ENCODE measurements at places on chromosomes 3 and 15.
A peak's percentile ranks its signal among the peaks of the same experiment; 100 is the strongest.

- DNase-seq = no peak
Observed at GRCh38 chr3:84110787-84111186, 848.0 kb upstream of the CADM2 start.

DNA sequence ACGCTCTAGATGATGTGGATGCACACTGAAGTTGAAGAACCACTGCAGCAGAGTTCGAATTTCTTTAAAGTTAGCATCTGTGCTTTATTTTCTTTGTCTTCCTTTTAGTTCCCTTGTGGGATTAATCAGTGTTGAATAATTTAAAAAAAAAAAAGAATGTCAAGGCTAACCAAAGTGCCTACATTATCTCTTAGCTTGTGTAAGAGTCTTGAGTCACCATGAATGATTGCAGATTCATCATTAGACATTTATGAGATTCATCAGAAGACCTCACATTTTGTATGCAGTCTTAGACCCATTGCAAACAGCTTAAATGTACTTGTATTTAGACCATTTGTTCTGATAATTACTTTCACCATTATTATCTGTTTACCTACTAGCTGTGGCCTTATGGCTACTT, 182.2 kb downstream of the FNDC3B start:
- DNase-seq = peak; percentile 38

GRCh38 chr3:117103675-117104074, 394.1 kb downstream of the TUSC7 start:
- no peak for DNase-seq

DNA sequence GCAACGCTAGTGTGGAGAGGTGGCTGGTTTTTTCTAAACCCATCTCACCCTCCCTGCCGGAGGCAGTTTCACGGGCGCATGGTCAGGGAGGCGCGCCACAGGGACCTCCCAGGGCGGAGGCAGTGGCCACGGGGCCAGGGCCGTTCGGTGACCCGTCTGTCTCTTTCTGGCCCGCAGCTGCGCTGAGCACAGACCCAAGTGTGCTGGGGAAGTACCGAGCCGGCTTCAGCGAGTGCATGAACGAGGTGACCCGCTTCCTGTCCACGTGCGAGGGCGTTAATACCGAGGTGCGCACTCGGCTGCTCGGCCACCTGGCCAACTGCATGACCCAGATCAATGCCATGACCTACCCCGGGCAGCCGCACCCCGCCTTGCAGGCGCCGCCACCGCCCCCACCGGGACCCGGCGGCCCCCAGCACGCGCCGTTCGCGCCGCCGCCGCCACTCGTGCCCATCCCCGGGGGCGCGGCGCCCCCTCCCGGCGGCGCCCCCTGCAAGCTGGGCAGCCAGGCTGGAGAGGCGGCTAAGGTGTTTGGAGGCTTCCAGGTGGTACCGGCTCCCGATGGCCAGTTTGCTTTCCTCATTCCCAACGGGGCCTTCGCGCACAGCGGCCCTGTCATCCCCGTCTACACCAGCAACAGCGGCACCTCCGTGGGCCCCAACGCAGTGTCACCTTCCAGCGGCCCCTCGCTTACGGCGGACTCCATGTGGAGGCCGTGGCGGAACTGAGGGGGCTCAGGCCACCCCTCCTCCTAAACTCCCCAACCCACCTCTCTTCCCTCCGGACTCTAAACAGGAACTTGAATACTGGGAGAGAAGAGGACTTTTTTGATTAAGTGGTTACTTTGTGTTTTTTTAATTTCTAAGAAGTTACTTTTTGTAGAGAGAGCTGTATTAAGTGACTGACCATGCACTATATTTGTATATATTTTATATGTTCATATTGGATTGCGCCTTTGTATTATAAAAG, 1.8 kb downstream of the HES1 start:
- DNase-seq = no peak

- no peak for DNase-seq
Observed at GRCh38 chr15:94934440-94934839, 703.1 kb downstream of the MCTP2 start.

DNA sequence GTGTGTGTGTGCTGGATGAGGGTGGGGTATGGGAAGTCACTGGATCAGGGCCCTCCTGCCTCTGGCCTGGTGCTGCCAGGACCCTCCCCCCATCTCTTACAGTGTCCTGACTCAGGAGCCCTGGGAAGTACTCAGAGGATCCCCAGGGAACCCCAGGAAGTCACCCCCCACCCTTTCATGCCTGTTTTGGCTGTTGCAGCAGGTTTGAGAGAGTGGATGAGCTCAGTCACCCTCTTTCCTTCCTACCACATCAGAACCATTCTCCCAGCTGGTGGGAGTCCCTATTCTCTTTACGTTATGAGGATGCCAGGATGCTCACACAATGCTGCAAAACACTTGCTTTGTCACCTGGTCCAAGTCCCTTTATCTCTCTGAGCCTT, 59.0 kb downstream of the BDH1 start:
- no peak for DNase-seq

GRCh38 chr3:177553012-177553411, 355.7 kb upstream of the TBL1XR1 start:
- DNase-seq = no peak

- no peak for DNase-seq
Observed at GRCh38 chr3:133797396-133798105, 8.1 kb upstream of the SRPRB start.

DNA sequence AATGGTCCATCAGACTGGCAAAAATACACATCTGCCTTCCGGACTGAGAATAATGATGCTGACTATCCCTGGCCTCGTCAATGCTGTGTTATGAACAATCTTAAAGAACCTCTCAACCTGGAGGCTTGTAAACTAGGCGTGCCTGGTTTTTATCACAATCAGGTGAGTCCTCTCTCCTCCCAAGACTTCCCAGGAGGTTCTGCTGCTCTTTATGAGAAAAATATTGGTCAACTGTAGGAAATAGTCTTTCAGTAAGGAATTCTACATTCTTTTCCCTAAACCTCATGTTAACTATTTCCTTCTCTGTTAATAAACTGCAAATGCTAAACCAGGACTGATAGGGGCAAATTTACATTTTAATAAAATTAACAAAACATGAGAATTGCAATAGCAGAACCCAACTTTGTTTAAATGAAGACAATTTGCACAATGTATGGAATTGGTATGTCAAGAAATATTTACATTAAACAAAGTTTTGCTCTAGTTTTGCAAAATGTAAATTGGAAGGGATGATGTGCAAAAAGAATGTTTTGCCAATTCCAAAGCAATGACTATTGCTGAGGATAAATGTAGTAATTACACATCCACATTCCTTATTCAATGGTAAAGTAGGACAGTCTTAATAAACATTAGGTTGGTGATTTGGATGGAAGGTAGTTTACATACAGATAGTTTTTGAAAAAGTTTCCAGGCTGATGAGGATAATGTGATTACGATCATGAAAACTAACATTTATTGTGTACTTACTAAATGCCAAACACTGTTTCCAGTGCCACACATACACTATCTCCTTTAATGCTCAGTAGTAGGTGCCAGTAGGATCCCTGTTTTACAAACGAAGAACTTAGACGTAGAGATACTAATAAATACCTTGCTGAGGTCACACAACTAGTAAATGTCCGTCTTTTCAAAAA, 21.1 kb downstream of the UPK1B start:
- no peak for DNase-seq

GRCh38 chr3:52532838-52533622, 627 bp downstream of the NT5DC2 start:
- no peak for DNase-seq

- no peak for DNase-seq
Observed at GRCh38 chr3:110193074-110193473, 855.7 kb upstream of the DPPA4 start.

DNA sequence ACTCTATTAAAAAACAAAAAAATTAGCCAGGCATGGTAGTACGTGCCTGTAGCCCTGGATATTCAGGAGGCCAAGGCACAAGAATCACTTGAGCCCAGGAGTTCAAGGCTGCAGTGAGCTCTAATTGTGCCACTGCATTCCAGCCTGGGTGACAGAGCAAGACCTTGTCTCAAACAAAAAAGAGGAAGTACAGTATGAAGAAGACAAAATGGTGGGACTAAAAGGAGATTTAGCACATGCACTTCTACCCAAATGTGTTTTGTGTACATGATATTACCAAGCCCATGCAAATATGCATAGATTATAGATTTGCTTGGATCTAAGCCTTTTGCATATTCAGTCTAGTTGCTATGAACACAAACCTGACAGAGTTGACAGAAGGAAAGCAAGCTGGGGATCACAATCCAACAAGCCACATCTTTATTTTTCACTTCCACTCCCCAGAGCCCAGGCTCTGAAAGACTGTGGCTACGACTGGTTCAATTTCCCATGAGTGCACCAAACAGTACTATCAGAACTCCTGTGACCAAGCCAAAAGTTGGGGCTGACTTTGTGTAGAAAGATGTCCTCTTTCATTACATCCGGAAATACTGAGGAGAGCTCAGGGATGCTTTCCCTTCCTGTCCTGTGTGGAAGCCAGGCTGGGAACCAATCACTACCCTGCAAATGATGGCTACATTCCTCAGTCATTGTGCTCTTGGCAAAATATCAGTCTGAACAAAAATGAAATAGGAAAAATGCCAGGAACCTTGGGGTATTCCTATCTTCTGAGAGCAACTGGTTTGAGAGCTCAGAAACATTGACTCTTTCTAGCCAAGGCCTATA, 49.4 kb downstream of the TGM4 start:
- no peak for DNase-seq

DNA sequence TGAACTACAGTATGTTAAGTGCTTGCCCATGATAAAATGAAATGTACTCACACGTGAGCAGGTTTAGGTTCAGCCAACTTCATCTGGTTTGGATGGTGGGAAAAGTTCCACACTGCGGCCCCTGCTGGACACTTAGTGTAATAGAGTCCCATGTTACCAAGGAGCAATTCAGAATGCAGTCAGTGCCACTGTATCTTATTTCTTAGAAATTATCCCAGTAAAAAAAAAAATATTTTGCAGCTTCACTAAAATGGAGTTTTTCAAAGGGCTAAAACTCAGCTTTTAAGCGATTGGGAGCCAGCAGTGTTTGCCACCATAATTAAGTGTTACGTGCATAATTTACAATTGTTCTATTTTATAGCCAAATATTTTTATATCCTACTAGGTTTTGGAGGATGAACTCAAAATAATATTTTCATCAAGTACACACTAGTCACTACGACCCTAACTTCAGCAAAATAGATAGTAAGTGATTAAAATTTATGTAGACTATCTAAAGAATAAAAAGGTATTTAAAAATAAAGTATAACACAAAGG, 371.7 kb upstream of the GBE1 start:
- peak; percentile 26 for DNase-seq

- DNase-seq = peak; percentile 83
Observed at GRCh38 chr3:188940573-188940932, 231.2 kb upstream of the TPRG1 start.

GRCh38 chr15:77017091-77017660, 22.2 kb downstream of the PSTPIP1 start:
- DNase-seq = no peak

DNA sequence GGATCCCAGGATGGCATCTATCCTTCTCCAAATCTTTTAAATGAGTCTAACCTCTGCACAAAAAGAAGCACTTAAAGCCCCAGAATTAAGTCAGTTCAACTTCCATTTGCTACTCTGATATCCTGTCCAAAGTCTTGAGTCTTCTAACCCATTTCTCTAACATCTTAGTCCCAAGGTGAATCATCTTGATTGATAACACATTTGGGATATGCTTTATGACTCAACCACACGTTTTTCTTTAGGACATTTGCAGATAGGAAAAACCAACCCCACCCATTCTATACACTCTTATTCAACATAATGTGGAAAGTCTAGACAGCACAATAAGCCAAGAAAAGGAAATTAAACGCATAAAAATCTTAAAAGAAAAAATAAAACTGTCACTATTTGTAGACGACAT, 18.8 kb upstream of the TEX9 start:
- no peak for DNase-seq

- DNase-seq = no peak
Observed at GRCh38 chr3:196867155-196867506, 589 bp upstream of the SENP5 start.

DNA sequence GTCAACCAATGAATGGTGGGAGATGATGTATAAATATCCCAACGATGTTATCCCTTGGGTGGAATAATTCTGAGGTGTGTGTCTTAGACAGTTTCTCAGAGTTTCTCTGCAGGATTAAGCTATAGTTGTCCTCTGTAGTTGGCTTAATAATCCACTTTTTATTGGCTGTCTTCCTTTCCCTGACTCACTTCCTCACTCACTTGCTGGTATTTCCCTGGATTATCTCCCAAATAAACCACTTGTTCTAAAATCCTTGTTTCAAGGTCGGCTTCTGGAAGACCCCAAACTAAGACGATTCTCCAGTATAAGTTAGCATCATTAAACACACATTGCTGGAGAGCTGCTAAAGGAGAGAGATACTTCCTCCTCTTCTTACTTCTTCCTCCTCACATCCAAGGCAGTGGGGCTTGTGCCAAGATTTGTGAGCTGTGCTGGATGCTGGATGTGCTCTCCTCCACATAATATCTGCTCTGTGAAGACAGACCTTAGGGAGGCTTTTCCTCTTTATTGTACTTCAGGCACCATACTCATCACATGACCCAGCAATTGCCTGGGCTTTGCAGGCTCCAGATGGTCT, 22.5 kb upstream of the ROPN1 start:
- DNase-seq = no peak

DNA sequence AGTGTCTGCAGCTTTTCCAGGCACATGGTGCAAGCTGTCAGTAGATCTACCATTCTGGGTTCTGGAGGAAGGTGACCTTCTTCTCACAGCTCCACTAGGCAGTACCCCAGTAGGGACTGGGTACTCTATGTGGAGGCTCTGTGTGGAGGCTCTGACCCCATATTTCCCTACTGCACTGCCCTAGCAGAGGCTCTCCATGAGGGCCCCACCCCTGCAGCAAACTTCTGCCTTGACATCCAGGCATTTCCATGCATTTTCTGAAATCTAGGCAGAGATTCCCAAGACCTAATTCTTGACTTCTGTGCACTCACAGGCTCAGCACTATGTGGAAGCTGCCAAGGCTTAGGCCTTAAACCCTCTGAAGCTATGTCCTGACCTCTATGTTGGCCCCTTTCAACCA, 1060.0 kb downstream of the NAALADL2 start:
- no peak for DNase-seq

GRCh38 chr3:171396048-171396447, 64.2 kb downstream of the TNIK start:
- DNase-seq = no peak

DNA sequence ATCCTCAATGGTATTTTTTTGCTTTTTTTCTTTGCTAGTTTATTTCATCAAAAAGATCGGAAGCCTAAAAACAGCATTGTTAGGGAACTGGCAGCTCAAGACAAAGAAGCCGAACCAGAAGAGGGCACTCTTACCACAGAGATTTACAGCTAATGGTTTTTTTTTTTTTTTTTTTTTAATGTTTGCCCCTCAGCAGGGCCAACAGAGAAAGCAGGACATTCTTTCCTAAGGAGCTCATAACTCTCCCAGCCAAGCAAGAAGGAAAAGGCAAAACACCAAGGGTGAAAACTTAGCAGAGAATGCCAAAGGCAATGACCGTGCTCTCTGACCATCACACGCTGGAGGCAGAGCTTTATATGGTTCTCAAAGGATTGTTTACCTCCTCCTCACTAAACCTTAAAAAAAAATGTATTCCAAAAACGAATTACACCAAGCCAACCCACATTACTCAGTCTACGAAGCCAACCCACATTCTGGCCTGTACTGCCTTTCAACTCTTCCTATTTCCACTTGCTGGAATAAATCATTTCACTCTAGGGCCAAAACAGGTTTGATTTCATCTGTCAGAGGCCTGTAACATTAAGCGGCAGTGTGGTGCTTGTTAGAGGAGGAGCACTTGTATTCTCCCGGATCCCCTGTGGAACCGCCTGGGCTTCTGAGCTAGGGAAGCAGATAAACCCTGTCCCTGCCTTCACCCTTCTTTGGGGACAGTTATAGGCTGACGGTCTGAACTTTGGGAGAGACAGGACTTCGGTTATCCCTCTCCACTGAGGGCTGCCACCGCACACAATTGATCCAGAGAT, 35.6 kb upstream of the GYG1 start:
- DNase-seq = peak; percentile 20

Measured in inflammatory macrophage treated with lipopolysaccharide for 1 hour (primary cell).